ELR (cell line): ENCODE measurements at places on chromosomes 12 and 14.

GRCh38 chr12:56989861-56990610, 16.3 kb downstream of the ZBTB39 start:
- DNase-seq, result peak; percentile 24

- DNase-seq, result no peak
Measured at GRCh38 chr12:83932011-83932410, 980.6 kb downstream of the SLC6A15 start.

GRCh38 chr12:95557625-95558024, 6.3 kb upstream of the USP44 start:
- no peak for DNase-seq

GRCh38 chr12:33480366-33480765, 40.7 kb upstream of the SYT10 start:
- DNase-seq, result no peak

GRCh38 chr12:114090211-114090610, 124.1 kb upstream of the RBM19 start:
- DNase-seq, result no peak

DNA sequence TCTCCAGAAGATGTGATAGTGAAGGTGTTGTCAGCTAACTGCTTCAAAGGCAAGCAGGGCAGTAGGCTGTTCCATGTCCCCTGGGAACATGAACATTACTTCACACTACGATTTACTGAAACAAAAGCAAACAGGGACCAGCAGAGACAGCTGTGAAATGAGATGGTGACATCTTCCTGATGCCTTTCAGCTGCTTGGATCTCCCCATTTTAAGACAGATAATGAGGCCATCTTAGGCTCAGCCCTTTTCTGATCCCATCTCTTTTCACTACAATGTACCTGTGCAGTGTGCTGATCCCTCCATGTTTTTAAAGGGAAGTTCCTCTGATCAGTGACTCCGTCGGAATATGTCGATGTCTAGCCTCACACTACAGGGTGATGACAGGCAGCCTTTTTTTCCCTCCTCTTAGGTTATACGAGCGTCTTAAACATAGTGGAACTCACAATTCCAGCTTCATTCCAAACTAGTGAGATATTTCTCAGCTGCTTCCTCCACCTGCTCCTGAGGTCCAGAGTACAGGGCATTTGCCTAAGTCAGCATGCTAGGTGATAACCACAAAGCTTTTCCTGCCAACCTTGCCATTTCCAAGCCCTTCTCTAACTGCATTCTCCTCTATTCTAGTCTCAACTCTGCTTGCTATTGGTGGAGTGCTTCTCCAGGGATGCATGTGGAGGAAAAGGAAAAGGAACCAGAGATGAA, 87.6 kb upstream of the EGLN3 start:
- no peak for DNase-seq

DNA sequence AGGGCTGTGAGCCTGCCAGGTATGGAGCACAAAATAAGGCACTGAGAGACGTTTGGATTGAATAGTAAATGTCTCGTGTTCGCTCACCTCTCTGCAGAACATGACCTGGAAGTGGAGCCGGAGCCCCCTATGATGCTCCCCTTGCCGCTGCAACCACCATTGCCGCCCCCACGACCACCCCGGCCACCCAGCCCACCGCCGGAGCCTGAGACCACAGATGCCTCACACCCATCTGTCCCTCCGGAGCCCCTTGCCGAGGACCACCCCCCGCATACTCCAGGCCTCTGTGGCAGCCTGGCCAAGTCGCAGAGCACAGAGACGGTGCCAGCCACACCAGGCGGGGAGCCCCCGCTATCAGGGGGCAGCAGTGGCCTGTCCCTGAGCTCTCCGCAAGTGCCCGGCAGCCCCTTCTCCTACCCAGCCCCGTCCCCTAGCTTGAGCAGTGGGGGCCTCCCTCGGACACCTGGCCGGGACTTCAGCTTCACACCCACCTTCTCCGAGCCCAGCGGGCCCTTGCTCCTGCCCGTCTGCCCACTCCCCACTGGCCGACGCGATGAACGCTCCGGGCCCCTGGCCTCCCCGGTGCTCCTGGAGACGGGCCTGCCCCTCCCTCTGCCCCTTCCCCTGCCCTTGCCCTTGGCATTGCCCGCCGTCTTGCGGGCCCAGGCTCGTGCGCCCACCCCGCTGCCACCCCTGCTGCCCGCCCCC, 18.7 kb downstream of the SETD1B start:
- DNase-seq, result no peak
